Chondrocyte (in vitro differentiated cells): ENCODE measurements at places on chromosomes 6 and 20.

DNA sequence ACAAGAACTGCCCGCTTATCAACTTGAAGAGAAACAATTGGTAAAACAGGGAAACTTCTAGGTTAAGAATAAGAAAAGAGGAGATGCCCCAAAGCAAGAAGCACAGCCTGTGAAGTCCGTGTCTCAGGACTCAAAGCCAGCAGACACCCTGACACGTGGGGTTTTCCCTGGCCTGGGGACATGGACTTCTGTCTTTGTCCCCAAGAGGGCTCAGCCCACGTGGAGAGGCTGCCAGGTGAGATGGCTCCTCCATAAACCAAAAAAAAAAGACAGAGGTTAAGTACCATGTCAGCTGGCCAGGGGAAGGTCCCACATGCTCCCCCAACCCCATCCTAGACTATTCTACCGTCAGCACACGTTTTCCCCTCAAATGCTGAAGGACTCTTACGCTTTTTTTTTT is 9.9 kb downstream of the SERPINB6 start:
- no peak for DNase-seq

DNA sequence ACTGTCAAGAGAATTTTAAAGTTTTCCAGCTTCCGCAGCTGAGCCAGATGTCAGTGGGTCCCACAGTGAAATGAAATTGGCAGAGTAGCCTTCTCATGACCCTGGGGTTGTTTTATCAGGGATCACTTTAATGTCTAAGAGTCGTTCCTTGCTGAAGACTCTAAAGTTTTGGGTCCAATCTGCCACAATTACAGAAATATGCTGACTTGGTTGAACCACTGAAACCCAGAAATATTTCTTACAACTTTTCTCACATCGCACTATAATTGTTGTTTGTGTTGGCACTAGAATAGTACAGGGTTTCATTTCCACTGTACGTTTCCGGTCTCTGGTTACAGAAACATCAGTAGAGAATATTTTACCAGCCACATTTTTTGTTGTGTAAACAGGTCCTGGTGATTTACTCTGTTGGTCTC is 109.0 kb downstream of the HMGCLL1 start:
- DNase-seq, result no peak

DNA sequence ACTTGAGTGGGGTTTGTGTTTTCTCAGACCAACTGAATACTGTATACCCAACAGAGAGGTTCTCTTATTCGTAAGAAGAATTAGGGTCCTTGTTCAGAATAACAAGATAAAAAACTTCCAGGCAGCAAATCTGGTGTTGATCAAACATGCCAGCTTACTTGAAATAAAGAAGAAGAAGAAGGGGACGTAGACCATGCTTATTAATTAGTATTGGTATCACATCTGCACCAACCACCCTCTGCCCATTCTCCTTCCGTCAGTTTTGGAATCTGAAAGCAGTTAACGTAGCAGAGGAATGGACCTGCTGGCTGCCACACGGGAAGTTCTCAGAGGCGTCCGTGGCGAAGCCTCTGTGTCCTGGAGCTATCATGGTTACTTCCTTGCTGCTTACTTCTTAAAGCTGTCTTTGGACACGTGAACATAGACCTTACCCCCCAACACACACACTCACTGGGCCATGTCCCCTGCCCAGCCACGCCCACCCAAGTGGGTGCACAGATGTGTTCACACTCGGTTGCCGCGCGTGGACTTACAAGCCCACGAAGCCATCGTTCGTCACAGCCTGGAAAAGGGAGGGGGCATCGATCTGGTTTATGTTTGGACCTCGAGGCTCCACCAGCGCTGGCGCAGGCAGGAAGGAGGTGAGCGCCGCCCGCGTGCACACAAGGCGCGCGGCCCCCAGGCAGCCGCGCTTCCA is 4.1 kb upstream of the DLL1 start:
- DNase-seq, result no peak

DNA sequence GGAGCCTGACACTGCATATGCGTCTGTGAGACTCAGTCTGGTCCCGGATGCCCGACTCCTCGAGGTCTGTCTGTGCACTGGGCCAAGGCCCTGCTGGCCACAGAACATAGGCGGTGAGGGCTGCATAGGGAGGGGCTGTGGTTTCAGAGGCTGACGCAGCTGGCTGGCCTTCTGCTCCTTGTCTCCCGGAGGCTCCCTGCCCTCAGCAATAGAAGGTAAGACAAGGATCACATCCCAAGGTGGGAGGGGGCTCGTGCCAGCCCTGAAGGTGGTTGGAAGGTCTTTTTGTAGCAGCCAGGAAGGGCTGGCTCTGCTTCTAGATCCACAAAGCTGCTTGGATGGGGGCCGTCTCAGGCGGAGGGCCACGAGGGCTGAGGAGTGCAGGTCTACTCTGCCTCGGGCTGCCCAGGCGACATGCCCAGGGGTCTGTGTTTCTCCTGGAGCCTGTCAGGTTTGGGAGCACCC is 239.8 kb upstream of the SULF2 start:
- no peak for DNase-seq
